ENCODE measurements at places on chromosomes 2 and 18.

GRCh38 chr2:213995400-213996105 lies 415.3 kb upstream of the VWC2L start:
- DNase-seq = peak; percentile 91

DNA sequence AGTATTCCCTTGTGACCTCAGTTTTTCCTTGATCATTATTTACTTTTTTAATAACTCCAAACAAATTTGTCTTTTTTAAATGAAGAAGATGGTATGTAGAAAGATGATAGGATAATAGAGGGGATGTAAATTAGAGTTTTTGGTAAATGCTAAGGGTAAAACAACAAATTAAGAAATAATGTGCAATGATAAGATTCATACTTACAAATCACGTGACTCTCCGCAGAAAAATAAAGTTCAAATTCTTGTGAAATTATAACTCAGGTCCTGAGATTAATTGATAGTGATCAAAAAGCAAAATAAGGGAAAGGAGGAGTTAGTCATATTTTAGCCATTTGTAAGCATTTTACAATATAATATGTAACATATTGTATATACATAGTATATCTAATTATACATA lies 304.1 kb upstream of the KCNH7 start:
- no peak for DNase-seq

DNA sequence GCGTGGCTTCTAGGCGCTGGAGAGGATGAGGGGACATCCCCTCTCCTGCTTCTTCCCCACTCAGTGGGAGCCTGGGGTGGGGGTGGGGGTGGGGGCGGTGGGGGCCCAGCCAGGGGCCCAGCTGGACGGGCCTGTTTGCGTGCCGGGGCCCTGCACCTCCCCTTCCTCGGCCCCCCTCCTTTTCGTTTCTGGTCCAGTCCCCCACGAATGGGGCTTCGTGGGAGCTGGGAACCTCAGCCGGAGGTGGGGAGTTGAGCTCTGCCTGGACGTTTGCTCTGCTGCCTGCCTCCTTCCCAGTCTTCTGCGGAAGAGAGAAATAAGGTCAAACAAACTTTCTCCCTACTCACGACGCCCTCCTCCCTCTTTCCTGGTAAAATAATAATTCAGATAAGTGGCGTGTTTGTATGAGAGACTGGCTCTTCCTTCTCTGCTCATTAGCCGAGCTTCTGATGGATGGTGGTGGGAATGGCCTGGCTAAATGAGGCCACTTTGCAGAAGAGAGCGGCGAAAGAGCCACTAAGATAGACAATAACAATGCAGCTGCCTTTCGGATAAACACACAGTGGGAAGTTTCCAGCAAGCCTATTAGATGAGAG lies 782 bp downstream of the MTA3 start:
- peak; percentile 23 for DNase-seq

GRCh38 chr2:176172007-176172894 lies 15.1 kb downstream of the HOXD3 start:
- no peak for DNase-seq

DNA sequence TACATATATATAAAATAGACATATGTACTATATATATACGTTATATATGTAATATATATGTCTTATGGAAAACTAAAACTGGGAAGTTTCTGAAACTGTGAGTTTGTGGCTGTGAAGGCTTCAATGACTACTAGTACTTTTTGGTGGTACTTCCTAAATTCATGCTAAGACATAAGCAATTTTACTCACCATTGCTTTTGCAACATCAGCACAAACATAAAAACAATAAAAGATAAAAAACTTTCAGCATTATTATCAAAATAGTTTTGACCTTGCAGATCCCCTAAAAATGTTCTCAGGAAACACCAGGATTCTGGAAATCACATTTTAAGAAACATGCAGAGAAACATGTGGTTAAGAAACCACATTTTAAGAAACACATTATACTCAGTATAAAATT lies 269.9 kb downstream of the PID1 start:
- DNase-seq = no peak

GRCh38 chr2:28318023-28318422 lies 74.6 kb upstream of the FOSL2 start:
- DNase-seq = no peak

DNA sequence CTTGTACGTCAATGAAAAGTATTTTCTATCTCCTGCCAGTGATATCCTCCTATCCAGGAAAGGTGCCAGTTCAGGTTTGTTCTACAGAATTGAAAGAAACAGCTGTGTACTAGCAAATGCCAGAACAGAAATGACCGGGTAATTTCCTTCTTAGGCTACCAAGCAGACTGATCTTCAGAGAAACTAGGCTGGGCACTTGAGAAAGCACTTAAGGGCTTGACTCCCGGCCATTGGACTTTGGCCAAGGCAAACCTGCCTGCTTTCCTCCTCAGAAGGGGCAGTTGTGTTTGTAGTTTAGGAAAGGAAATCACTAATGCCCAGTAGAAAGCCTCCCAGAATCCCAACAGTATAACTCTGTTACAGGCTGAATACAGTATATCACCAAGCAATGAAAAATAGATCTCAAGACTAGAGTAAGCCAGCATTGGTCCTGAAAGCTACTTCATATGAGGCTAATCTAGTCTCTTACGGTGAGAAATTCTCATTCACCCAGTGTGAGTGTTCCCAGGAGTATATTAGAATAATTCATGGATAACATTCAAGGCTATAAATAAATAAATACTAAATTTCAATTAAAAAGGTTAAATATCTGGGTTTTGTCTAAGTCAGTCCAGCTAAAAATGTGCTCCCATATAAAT lies 43.0 kb upstream of the COL5A2 start:
- no peak for DNase-seq

DNA sequence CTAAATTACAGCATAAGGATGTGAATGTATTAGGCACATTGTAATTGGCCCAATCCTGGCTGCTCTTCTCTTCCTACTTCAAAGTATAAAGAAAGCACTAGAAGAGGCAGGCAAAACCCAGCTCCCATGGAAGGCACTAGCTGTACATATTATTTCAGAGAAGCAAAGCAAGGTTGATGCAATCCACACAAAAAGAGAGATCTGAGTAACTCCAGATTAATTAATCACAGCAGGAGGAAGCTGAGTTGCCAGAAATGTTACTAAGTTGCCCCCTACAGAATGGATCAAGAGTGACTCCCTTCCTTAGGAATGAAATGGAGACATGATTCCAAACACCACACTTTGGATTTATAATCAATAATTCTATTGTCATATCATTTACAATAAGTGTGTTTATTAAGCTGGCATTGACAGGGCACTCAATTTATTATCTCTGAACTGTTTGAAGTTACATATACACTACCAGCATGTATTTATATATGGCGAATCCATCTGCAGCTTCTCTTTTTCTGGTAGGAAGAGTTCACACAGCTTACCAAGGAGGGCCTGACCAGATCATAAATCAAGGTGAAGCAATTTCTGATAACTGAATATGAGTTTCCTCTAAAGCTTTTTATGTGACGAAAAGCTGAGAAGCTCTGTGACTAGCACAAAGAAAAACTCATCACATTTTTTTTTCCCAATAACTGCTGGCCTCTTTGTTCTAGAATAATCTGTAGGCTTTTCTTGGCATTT lies 393.1 kb upstream of the LYPD1 start:
- peak; percentile 77 for DNase-seq

DNA sequence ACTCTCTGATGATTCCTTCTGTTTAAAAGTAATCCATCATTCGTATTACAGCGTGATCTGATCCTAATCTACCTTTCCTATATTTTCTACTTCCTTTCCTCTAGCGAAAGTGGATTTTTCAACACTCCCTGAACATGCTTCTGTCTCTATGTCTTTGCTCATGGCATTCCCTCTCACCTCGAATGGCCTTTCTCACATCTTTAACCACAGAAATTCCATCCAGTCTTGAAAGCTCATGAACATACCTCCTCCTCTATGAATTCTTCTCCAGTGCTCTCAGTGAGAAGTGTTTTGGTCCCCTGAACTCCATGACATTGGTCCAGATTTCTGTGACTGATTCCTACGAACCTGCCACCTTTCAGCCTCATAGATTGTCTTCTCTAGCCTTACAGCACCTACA lies 323.2 kb downstream of the RAD51AP2 start:
- DNase-seq = peak; percentile 34

DNA sequence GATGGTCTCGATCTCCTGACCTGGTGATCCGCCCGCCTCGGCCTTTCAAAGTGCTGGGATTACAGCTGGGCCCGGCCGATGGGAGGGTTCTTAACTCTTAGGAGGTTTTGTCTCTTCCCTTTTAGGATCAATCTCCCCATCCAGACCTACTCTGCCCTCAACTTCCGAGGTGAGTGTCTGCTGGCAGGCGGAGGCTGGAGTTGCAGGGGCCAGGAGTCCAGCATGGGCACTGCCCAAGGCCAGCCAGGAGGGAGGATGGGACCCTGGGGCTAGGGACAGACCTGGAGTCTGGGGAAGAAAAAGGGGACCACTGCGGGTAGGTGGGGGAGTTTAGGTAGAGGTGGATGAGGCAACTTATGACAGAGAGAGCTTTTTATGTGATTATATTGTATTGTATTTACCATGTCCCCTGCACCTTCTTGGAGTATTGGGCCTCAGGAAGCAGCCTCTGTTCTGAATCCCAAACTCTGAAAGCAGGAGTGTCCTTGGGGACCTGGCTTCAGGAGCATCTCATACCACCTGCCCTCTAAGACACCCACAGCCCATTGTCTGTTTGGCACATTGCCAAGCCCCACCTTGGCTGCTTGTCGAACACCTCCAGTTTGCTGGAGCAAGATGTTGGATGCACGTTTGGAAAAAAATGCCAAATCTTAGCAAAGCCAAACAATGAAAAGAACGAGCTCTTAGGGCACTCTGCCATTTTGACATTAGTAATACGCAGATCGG lies 5.6 kb downstream of the DES start:
- no peak for DNase-seq

DNA sequence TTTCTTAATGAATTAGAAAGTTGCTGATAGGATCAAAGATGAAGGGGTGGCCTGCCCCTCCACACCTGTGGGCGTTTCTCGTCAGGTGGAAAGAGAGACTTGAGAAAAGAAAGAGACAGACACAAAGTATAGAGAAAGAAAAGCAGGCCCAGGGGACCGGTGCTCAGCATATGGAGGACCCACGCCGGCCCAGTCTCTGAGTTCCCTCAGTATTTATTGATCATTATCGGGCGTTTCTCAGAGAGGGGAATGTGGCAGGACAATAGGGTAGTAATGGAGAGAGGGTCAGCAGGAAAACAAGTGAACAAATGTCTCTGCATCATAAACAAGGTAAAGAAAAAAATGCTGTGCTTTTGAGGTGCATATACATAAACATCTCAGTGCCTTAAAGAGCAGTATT lies 144.3 kb downstream of the CCDC102B start:
- DNase-seq = no peak

GRCh38 chr2:55585451-55586080 lies 31.9 kb downstream of the PPP4R3B start:
- DNase-seq = peak; percentile 47

GRCh38 chr2:47214990-47215389 lies 59.9 kb upstream of the STPG4 start:
- no peak for DNase-seq

DNA sequence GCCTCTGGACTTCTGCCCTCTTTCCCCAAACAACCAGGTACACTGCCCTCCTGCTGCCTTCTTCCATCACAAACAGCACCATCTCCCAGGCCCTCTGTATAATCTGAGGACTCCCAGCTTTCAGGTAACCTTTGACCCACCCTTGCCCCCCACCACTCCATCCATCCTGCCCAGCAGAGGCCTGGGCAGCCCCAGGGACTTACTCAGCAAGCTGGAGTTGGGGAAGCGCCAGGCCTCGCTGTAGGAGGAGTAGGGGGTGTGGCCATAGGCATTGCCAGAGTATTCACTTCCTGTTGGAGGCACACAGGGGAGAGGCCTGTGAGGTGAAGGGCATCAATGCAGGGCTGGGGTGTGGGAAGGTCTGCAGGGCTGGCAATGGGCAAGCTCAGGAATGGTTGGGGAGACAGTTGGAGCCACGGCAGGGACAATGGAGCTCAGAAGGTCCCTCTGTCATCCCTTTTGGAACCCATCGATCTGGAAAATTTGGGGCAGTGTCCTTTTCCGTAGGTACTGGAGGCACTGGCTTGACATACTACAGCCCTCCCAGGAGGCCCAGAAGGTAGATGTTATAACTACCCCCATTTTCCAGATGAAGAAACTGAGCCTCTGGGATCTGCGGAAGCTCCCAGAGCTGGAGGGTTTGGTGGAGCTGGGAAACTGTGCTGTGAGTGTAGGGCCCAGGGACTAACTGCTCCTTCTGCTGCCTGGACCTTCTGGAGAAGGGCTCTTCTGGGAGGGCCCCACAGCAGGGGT lies 46.3 kb downstream of the PSD4 start:
- DNase-seq = peak; percentile 56

DNA sequence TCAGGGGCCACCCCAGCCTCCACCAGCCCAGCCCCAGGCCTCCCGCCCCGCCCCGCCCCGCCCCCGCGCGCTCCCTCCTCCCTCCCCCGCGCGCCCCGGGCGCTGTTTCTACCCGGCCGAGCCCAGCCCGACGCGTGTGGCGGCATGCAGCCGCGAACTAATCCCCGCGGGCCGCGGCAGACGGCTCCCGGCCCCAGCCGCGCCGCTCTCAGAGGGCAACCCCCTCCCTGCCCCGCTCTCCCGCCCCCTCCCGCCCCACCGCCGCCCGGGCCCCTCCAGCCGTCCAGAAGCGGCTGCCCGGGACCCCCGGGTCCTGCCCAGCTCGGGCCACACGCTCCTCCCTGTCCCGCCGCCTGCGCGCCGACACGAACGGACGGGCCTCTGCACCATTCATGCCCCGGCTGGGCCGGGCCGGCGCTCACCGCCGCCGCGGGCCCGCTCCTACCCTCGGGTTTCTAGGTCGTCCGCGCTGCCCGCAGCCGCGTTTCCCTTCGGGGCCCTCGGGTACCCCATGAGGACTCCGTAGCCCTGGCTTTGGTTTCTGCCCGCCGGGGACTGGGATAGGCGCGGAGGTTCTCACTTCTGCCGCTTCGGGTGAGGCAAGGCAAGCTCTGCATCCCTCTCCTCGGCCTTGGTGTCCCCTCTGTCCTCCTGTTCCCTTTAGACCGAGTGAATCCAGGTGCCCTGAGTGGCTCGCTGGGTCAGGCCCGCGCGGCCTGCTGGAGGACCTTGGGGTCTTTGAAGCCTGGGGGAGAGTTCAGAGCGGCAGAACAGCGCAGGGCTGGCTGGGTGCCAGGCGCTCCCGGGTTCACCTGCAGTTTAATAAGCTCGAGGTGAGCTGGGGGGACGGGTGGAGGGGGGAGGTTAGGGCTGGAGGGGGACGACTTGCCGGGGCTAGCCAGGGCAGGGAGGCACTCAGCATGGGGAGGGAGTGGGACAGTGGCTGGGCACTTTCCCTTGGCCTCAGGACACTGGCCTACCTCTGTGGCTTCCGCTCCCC lies 3.1 kb downstream of the WNT10A start:
- DNase-seq = no peak

Measured in fibroblast of skin of abdomen (primary cell).